BJ (cell line): ENCODE measurements at places on chromosomes 16 and 17.

GRCh38 chr16:83609178-83609577 is 198.6 kb upstream of the HSBP1 start:
- no peak for DNase-seq

- DNase-seq, result no peak
These were observed 259.7 kb downstream of the SEC14L1 start for GRCh38 chr17:77400445-77400870.

DNA sequence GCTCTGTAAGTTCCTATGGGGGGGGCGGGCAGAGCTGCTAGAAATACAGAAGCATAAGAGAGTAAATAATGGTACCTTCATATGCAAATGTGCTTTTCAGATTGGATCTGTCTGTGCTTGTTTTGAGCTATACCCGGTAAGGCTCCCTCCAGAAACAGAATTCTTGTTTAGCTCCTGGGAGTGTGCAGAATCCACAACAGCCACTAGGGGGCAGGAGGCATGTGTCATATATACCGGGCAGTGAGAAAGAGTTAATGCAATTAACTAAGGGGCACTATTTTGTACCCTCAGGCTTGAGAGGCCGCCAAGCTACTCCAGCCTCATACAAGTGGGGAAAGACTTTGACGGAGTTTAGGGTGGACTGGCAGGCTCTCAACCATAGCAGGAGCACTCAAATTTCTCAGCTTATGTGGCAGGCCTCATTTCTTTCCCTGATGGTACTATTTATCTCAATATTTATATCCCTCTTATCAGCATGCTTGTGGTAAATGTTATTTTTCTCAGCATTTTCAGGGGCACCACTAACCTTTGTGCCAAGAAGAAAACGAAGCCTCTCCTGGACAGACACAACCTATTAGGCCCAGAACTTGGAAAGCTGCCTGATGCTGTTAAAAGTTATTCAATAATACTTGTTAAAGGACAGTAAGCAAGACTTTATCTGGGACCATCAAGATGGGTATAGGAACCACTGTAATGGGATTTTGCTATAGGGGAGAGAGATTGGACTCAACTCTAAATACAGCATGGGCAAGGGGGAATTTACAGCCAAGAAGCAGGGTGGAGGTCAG is 10.7 kb upstream of the CENPV start:
- DNase-seq, result no peak

- no peak for DNase-seq
These were observed 853.8 kb downstream of the CDH8 start for GRCh38 chr16:61182391-61182790.

GRCh38 chr17:59547131-59547915 is 18.1 kb upstream of the DHX40 start:
- no peak for DNase-seq

- DNase-seq, result no peak
These were observed 669 bp downstream of the RNF167 start for GRCh38 chr17:4940555-4941318.

DNA sequence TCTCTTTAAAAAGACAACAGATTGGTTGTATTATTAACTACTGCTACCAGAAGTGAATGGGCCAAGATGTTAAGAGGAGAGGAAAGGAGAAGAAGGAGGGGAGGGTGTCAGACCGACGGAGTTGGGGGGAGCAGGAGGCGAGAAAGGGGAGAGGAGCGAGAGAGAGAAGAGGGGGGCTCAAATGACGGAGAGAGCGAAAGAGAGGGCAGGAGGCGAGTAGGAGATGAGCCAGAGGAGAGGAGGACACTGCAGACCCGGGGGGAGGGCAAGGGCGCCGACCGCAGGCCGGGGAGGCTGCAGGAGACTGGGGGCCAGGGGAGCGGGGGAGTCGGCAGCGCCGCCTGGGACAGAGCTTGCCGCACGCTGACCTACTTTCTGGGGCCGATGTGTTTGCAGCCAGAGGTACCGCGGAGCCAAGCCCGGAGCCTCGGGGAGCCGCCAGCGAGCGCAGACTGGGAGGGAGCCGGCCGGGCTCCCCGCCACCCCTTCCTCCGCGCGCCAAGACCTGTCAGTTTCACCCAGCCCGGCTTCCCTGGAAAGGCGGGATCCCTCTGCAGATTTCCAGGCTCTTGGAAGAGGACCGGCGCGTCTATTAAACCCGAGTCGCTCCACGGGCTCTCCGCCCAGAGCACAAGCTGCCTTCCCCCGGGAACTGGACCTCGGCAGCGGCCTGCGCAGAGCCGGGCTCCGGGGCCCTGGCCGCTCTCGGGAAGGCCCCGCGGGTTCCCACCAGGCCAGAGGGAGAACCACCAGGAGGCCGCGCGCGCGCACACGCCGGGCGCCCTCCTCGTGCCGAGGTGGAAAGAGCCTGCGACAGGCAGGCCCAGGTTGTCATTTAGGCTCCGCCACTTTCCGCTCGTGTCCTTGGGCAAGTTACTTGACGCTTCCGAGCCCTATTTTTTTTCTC is 74.6 kb downstream of the CMC2 start:
- no peak for DNase-seq

DNA sequence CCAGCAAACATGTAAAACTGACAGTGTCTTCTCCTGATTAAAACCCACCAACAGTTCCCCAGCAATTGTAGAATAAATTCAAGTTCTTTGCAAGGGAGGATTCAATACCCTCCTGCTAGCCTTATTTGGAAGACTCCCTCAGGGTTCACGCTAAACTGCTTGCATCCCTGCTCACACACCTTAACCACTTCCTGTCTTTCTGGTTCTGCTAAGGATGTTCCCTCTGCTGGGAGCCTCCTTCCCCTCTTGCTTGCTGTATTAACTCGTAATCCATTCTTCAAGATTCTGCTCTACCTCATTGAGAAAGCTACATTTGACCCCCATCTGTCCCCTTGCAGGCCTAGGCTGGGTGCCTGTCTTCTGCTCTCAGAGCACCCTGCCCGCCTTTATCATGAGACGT is 2.3 kb upstream of the SHISA6 start:
- no peak for DNase-seq

- DNase-seq, result no peak
These were observed 486.5 kb downstream of the CDH13 start for GRCh38 chr16:83113317-83113716.

DNA sequence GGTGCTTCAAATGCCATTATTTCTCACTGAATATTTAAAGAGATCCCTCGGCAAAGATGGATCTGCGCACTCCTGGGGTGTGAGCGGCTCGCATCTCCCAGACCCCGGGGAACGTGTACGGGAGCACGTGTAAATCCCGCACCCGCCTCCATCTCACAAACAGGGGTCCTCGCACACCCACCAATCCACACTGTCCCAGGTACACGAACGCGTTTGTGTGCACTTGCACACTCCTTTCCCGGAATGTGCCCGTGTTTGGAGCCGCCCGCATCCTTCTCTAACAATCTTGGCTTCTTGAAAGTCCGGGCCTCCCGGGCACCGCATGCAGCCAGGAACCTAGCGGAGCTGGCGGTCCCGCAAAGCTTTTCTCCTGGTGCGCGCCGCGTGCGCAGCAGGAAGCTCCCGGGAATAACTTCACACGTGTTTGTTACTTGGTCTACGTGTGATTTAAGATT is 2.5 kb upstream of the SALL1 start:
- DNase-seq, result no peak

DNA sequence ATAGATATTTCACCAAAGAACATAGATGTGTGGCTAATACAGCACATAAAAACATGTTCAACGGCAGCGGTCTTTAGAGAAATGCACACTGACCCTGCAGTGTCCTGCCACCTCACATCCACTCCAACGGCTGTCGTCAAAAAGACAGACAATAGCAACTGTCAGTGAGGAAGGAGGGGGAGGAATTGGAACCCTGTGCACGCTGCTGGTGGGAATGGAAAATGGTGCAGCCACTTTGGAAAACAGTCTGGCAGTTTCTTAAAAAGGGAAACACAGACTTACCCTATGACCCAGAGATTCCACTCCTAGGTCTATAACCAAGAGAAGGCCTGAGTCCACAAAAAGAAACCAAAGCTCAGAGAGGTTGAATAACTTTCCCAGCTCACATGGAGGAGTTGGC is 7.7 kb downstream of the CEP295NL start:
- no peak for DNase-seq
